DMS79 (cell line): ENCODE measurements at places on chromosomes 7 and 10.

- no peak for DNase-seq
Measured at GRCh38 chr10:102652170-102652916, 8.1 kb downstream of the TRIM8 start.

GRCh38 chr7:105581066-105581811 is at the start of gene EFCAB10:
Gene EFCAB10 (minus strand): TSS chr7:105581493. CDS start chr7:105581463, 30 bp downstream.
- DNase-seq: peak; percentile 21

DNA sequence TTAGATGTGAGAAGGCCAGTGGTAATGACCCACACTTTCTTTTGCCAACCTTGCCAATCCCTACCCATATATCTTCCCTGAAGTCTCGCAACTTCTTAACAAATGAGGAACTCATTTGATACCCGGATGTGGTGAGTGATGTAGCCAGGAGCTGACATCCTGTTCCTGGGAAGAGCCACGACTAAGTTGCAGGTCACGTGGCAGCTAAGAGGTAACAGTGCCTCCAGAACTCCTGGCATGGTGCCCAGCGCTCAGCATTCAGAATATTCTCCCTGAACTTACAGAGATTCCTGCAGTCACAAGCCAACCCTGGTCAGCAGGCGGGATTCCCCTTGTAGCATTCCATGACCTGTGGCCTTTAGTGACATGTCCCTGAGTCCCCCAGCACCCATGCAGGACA is 282.5 kb downstream of the GALNT17 start:
- no peak for DNase-seq

DNA sequence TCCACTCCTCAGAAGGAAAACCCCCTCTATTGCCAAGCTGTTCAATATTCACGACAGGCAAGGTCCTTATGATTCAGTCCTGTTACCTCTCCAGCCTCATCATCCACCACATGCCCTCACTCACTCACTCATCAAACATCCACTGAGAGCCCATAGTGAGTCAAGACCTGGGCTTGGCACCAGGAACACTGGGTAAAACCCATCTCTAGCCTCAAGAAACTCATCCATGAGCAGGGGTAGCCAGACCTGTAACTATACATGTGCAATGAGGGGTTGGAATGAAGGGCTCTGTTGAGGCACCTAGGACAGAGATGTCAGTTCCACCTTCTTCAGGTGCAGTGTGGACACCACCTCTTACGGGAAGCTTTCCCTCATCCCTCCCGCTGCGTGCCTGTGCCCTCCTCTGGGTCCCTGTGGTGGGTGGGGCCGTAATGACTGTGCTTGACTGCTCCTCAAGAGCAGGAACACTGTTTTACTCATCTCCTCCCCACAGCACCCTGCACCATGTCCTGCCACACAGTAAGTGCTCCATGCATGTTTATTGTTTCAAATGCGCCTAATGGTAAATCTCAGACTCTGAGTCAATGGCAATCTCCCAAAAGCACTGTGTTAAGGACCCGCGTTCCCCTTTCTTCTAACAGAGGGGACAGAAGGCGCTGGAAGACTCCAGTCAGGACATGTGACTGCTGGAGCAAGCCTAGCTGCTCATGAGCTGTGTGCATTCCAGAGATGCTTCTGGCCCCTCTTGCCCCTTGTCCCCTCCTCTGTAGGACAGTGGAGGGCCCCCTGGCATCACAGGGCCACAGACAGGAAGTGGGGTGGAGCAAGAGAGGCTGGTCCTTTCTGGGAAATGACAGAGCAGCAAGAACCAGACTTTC is 95.4 kb downstream of the HIPK2 start:
- DNase-seq: no peak

- no peak for DNase-seq
Measured at GRCh38 chr10:68271196-68271882, 39.4 kb upstream of the ATOH7 start.

- DNase-seq: no peak
Measured at GRCh38 chr10:116098411-116099022, 174.5 kb downstream of the GFRA1 start.

DNA sequence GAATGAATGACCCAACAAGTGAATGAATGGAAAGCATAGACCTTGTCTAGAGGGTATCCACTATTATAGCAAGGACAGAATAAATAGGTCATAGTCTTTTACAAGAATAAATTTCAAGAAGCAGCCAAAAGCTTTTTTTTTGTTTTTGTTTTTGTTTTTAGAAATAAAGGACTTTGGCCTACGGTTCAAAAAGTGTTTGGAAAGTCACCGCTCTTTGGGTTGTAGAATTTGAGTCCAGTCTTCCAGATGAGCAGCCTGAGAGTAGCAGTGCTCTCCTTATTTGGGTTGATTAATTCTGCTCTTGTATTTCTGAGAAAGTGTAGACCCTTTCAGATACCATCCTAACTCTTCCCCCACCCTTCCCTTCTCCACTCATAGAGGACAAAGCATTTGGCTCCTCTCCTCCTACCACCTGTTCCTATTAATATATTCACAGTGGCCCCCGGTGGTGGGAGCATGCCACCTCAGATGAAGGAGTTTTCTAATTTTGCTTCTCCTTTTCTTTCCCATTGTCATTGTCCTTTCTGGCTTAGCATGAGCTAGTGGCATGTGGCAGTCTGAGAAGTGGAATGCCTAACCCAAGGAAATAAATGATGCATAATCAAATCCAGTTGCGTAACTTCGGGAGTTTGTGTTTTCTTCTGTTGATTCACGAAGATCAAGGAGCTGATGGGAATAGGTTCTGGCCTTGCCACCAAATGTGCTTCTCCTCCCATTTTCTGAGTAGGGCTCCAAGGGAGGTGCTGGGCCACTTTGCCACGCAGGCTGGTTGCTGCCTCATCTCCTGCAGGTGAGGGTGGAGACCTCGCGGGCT is 114.7 kb downstream of the CHN2 start:
- DNase-seq: no peak

DNA sequence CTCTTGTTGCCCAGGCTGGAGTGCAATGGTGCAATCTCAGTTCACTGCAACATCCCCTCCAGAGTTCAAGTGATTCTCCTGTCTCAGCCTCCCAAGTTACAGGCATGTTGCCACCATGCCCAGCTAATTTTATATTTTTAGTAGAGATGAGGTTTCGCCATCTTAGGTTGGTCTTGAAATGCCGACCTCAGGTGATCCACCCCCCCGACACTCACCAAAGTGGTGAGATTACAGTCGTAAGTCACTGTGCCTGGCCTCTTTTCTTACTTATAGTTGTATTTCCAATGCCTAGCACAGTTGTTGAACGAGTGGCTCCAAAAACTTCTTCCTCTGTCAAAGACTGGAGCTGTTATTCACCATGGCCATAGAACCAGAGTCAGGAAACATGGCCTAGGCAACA is 6.7 kb downstream of the RNF216 start:
- DNase-seq: no peak

- DNase-seq: no peak
Measured at GRCh38 chr7:151205730-151206129, 4.6 kb downstream of the H2BK1 start.

DNA sequence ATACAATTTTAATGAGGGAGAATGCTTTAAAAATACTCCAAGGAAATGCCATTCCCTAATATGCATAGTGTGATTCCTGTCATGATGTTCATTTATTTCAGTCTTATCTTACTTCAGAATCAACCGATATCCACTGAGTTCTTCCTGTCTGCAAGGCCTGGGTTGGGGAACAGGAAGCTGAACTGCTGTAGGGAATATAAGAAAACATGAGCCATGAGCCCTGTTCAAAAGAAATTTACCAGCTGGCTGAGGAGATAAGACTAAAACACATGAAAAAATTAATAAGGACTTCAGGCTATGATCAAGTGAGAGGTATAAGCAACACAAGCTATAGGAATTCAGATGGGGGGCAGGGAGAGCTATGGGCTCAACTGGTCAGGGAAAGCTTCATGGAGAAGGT is 184.7 kb downstream of the PLPP4 start:
- DNase-seq: no peak

DNA sequence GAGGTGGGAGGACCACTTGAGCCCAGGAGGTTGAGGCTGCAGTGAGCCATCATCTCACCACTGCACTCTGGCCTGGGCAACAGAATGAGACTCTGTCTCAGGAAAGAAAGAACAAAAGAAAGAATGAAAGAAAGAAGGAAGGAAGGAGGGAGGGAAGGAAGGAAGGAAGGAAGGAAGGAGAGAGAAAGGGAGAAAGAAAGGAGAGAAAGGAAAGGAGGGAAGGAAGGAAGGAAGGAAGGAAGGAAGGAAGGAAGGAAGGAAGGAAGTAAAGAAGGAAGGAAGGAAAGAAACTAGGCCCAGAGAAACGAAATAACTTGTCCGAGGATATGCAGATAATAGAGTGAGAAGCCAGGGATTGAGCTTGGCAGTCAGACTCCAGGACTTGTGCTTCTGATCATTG is 102.1 kb downstream of the SKIDA1 start:
- DNase-seq: no peak

DNA sequence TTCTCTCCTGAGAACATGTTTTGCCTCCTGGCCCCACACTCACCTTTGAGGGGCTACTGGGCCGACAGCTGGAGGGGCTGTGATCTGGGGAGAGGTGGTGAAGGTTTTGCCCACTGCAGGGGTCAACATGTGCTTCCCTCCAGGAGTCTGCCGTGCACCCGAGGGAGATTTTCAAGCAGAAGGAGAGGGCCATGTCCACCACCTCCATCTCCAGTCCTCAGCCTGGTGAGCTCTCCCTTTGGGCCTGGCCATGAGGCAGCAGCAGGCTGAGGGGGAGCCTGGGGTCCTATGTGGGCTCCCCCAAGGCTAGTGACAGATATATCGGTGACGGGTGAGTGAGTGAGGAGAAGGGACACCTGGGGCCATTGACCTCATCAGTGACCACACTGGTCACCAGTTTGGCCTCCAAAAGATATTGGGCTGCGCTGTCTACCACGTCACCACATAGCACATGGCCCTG is 6.6 kb downstream of the PGAM2 start:
- no peak for DNase-seq

DNA sequence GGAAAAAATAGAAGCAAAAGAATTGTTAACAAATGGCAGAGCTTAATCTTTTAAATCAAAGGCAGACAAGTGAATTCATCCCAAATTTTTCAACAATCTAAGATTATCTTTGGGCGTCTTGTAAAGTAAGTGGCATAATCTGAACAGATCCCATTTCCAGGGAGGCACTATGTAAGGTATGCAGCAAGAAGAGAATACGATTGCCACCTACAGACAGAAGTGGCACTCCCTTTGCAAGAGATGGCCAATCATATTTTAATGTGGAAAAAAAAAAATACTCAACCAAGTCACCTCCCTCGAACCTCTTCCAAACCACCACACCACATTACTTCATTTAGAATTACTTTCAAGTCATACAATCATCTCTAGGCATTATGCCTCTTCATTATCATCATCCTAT is 4.0 kb downstream of the GFRA1 start:
- no peak for DNase-seq

DNA sequence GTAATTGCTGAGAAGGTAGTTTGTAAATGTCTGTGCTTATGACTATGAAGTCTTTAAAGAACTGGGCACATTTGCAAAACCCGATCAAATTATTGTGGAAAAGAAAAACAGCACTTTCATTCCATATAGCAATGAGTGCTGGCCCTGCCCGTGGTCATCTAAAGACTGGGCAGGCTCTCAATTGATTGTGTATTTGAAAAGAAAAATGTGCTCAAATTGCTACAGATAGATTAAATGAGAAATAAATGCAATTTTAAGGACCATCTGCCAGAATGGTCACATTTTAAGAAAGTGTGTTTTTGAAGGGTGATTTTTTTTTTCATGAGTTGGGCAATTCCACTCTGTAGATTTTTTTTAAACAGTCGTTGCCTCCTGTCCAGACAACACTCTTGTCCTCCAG is 672.2 kb downstream of the SDK1 start:
- DNase-seq: no peak

DNA sequence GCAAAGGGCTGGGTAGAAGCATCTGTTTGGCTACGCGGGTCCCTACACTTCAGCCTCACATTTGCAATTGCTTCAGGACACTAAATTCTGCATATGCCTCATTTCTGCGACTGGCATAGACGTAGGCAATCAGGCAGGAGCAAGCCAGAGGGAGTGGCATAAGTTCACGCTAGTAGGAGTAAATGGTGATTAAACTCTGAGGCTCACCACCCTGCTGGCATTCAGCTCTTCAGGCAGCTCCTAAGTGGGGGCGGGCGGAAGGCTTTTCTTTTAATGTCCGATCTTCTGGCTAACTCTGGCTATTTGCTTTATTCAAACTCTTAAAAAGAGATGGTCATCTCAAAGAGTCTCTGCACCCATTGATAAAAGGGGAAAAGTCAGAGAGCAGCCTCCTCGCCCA is 45.3 kb downstream of the RGS10 start:
- DNase-seq: no peak

DNA sequence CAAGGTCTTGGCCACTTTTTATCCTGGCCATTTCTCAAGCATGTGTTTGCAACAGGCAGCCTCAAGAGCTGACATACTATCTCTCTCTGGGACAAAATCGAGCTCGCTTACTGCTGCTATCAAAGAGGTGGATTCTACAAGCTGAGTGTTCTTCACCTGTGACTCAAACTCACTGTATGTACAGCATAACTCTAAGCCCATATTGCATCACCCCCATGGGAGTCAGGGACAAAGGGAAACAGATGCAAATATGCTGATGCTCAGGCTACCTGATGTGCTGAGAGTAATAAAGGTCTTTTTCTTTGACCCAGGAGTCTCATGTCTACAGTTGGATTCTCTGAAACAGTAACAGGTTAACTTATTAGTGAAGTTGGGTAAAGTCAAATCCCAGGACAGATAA is 45.2 kb downstream of the PCLO start:
- no peak for DNase-seq

DNA sequence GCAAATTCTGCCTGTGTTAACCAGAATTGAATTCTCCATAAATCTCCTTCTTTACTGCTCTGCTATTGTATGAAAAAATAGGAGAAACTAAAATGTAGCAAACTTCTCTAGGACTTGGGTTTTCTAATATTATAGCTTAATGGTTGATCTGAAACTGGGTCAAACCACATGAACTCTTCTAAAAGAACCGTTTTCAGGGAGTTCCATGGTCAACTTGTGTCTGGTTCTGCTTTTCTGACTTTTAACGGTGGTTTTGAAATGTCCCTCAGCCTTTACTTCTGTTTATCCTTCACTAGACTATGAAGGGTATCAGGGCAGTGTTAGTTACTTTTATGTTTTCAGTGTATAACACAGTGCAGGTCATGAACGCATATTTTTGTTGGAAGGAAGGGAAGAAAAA is 242.2 kb downstream of the TSPAN12 start:
- DNase-seq: no peak

- DNase-seq: no peak
Measured at GRCh38 chr7:56479136-56479535, 362.9 kb upstream of the NUPR2 start.
